ENCODE measurements at places on chromosomes 3 and 15. TPM values are rescaled to one million over a fixed set of nuclear protein-coding genes. Genes with fewer than 3 reads are reported as not detected.

The GABRG3 gene
- total RNA-seq = not detected

The ISL2 gene
- total RNA-seq = 0.15 TPM

The CYP1A2 gene
- total RNA-seq = not detected

The GOLGA8M gene
- 0.53 TPM for total RNA-seq

The TRIM71 gene
- total RNA-seq = 0.07 TPM

The OR5K2 gene
- total RNA-seq = not detected

The SEMA3G gene
- total RNA-seq = 0.13 TPM
